Stimulated activated CD8-positive, alpha-beta memory T cell treated with anti-CD3 and anti-CD28 coated beads, Interleukin-7, amount 100 ng/mL, for 1 hour (primary cell): ENCODE measurements at places on chromosomes 2 and 18.

- no peak for DNase-seq
Measured at GRCh38 chr18:11980163-11980493, 1.2 kb upstream of the IMPA2 start.

DNA sequence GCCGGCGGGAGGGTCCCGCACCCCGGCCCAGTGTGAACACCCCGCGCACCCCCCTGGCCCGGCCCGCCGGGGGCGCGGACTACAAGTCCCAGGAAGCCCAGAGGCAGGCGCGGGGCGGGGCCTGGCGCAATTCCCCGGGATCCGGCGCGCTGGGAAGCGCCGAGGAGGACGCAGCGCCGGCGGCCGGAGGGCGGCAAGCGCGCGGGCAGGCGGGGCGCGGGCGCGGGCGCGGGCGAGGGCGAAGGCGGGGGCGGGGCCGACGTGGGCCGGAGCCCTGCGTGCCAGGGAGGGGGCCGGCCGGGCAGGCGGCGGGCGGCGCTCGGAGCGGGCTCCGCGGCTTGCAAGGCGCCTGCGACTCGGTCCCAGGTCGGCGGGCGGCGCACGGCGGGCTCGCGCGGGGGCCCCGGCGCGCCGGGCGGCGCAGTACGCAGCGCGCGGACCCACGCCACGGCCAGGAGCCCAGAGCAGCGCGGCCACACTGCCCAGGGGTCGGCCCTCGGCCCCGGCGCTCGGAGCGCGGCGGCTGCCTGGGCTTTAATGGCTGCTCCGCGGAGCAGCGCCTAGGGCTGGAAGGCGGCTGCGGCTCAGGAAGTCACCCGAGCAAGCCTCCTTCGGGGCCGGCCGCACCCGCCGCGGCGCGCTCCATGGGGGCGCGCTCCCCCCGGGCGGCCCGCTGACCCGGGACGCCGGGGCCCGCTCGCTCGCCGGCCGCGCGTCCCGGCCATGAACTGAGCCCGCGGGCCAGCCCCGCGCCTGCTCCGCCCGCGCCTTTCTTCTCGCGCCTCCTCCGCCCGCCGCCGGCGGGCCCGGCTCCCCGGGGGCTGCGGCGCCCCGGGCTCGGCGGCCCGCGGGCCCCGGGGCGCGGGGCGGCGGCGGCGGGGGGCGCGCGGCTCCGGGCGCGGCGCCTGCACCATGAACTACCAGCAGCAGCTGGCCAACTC, at the start of gene AGAP1:
TSS of gene AGAP1 (plus strand) at position 269 of the 941 bp plus-strand sequence.
- no peak for DNase-seq

DNA sequence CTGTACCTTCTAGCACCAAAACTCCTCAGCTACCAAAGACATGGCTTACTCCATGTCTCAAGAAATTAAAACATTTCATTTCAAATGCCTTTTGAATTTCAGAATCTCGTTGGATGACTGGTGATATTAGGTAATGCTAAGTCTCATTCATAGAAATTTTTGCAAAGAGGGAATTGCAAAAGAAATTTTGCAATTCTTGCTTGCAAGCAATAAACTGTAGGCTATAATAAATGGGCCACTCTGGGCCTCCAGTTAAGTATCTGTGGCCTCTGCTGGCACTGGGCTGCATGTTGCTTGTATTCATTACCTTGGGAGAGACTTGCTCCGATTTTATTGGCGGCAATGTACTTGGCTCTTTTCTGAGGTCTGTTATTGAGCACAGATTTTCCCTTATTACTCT, 2.8 kb upstream of the LCLAT1 start:
- no peak for DNase-seq

- no peak for DNase-seq
Measured at GRCh38 chr2:96884299-96885094, 14.6 kb upstream of the SEMA4C start.

GRCh38 chr2:14231391-14231898, 401.1 kb upstream of the LRATD1 start:
- DNase-seq: no peak

- no peak for DNase-seq
Measured at GRCh38 chr2:85395912-85396475, 14.2 kb downstream of the CAPG start.

GRCh38 chr2:62800618-62801017, 95.1 kb downstream of the EHBP1 start:
- no peak for DNase-seq

- DNase-seq: no peak
Measured at GRCh38 chr2:216908300-216908699, 48.4 kb upstream of the TNP1 start.

GRCh38 chr2:64601034-64601754, 52.5 kb downstream of the SERTAD2 start:
- DNase-seq: no peak

DNA sequence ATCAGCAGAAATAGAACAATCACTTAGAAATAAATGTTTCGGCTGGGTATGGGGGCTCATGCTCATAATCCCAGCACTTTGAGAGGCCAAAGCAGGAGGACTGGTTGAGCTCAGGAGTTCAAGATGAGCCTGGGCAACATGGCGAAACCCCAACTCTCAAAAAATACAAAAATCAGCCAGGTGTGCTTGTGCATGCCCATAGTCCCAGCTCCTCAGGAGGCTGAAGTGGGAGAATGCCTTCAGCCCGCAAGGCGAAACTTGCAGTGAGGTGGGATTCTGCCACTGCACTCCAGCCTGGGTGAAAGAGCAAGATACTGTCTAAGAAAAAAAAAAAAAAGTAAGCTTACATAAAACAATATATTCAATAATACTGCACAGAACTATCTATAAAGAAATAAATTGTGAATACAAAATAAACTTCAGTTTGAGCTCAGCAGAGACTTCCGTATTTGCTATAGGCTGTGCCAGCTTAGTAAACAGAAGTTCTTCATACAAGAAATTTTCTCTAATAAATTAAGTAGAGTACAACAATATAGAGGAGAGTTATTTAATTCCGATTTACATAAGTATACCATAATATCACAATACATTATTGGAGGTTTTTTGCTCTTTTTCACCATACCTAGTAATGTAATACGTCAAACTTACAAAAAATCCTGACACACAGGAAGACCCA, 43.6 kb downstream of the SRBD1 start:
- DNase-seq: no peak

DNA sequence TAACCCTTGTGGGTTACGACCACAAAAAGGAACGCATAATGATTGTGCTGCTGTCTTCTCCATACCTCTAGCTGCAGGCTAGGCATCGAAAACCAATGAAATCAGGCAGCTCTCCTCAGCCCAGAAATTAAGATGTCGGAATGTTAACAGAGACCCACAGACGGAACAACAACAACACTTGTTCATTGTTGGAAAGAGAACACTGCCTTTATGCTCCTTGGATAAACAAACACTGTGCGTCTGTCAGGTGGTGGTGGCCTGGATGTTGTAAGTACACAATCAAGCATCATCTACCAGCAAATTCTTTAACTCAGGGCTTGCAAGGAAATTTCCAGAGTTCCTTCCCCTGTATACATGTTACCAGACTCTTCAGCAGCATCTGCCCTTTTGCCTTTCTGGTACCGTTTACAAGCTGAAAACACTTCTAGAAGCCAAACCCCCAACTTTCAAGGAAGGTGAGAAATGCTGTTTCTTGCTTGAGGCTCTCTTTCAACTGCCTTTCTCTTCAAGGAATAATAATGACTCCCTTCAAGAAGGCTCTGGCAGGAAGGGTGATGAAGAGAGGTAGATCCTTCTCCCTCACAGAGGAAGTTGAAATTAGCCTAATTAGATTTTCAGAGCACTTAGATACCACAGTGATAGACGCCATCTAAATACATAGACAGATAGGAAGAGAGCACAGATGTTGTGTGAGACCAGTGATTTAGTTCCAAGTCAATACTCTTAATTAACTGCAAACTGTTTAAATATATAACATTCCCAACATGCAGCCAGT, 332.7 kb downstream of the ZNF521 start:
- DNase-seq: no peak

DNA sequence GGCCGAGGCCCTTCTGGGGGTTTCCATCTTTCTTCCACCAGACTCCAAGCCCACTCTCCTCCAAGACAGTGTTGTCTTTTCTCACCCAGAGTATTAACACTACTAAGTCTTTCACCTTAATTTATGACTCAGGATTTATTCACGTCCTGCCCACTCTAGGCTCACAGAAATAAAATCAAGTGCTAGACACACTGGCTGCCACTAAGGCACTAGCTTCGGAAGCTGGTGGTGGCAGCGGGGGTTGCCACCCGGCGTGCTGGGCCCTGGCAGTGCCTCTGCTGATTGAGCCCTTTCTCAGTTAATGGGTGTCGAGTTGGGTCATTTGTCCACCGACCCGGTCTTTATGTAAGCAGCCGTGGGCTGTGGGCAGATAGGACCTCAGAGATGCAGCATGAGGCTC, 93.6 kb upstream of the FZD5 start:
- DNase-seq: no peak

DNA sequence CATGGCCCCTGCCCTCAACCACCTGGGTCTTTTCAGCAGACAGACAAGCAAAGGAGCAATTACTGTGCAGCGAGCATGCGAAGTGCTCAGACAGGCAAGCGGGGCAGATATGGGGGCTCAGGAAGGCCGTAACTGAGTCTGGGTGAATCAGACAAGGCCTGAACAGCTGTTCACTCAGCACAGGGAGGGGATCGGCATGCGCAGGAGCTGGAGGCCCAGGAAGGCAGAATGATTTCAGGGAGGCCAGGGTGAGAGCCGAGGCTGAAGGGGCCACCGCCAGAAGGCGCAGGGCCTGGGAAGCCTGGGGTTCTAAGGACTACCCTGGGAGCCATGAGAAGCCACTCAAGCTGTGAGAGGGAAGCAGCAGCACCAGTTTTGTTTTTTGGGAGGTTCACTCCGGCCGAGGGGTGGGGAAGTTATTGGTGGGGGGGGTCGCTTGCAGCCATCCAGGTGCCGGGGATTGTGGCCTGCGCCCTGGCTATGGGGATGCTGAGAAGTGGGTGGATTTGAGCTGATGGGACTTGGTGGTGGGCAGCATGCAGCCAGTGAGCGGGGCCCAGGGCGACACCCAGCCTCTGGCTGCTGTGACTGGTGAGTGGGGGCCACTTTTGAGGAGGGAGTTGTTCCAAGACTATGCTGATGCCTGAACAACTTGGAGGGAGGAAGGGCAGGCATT, 132.2 kb downstream of the TSN start:
- no peak for DNase-seq

- no peak for DNase-seq
Measured at GRCh38 chr2:193469251-193469650, 1274.5 kb upstream of the TMEFF2 start.

- DNase-seq: no peak
Measured at GRCh38 chr2:7034303-7034702, 117.1 kb downstream of the RNF144A start.

- no peak for DNase-seq
Measured at GRCh38 chr18:79026491-79026890, 42.7 kb upstream of the ATP9B start.

GRCh38 chr2:180778291-180778690, 202.1 kb upstream of the UBE2E3 start:
- no peak for DNase-seq

DNA sequence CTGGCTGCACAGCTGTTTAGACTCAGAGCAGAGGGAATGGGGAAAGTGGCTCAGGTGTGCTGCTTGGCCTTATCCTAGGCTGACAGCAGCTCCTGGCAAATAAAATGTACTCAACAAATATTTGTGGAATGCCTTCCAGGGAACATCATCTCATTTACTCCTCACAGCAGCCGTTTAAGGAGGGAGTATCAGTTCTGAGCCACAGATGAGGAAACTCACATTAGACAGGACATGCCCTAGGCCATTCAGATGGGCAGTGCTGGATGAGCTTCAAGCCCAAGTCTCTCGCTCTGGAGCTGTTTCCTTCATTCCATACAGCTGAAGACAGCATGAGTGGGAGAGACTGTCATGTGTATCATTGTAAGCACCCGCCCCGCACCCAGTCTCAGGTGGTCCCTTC, 129.6 kb upstream of the CNGA3 start:
- no peak for DNase-seq

- DNase-seq: no peak
Measured at GRCh38 chr2:183089192-183089851, 10.8 kb downstream of the DUSP19 start.

GRCh38 chr18:77022556-77022955, 110.0 kb downstream of the MBP start:
- no peak for DNase-seq
